Activated CD4-positive, alpha-beta T cell treated with anti-CD3 and anti-CD28 coated beads, Interleukin-2, amount 50 U/mL, for 24 hours (primary cell): ENCODE measurements at places on chromosomes 4 and X.

DNA sequence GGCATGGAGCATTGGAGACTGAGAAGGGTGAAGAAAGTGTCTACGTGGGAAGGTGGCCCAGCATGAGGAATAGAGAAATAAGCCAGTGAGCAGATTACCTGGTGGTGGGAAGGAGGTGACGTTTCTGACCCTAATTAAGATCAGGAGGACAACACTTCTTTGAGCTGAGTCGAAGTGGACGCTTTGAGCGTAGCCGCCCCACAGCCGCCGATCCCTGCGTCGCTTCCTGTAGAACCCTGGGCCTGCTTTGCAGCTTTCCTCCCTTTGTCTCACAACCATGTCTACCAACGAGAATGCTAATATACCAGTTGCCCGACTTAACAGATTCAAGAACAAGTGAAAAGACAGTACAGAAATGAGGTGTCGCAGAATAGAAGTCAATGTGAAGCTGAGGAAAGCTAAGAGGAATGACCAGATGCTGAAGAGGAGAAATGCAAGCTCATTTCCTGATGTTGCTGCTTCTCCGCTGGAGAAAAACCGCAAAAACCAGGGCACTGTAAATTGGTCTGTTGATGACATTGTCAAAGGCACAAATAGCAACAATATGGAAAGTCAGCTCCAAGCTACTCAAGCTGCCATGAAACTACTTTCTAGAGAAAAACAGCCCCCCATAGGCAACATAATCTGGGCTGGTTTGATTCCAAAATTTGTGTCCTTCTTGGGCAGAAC, 6.4 kb upstream of the ANTXR2 start:
- DNase-seq, result no peak

DNA sequence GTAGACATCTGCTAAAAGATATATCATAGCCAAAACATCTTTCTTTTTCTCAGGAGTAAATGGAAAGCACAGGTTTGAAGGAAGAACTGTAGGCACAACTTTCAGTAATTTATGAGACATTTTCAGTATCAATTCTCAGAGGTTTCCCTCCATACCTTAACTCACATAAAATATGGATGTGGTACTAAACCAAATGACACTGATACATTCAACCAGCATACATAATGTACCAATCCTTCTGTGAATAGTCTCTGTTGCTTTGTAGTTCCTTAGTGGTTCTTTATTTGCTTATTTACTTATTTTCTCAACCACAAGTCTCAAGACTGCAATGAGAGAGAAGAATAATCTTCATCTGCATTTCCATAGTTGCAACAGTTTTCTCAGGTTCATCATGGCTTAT, 96.1 kb downstream of the ARHGAP24 start:
- no peak for DNase-seq

DNA sequence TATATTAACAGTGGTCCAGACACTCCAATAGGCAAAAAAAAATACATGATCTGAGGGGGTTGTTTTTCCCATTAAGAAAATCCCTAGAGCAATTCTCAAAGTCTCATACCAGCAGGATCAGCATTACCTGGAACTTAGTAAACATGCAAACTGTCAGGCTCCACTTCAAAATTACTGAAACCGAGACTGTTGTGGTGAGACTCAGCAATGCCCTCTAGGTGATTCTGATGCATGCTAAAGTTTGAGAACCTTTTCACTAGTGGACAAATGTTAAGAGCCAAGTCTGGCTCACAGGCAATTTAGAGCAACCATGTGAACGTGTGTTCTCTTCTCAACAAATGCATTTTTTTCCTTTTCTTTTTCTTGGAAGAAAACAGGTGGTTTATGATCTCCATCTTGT, 30.2 kb downstream of the NEK1 start:
- no peak for DNase-seq

DNA sequence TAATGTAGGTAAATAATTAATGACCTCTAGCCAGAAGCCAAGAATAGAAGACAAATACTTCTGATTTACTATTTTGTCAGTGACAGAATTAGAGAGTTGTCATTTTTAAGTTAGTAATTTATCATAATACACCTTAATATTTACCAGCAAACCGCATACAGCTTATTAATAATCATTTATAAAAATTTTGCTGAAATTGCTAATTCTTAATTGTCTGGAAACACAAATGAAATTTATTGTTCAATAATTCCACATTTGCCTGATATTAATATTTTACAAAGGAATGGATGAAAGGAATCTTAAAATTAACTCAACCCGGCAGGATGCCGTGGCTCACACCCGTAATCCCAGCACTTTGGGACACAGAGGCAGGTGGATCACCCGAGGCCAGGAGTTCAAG, 44.7 kb downstream of the PROM1 start:
- DNase-seq, result no peak

- no peak for DNase-seq
Observed at GRCh38 chr4:24130637-24131036, 240.8 kb upstream of the PPARGC1A start.

DNA sequence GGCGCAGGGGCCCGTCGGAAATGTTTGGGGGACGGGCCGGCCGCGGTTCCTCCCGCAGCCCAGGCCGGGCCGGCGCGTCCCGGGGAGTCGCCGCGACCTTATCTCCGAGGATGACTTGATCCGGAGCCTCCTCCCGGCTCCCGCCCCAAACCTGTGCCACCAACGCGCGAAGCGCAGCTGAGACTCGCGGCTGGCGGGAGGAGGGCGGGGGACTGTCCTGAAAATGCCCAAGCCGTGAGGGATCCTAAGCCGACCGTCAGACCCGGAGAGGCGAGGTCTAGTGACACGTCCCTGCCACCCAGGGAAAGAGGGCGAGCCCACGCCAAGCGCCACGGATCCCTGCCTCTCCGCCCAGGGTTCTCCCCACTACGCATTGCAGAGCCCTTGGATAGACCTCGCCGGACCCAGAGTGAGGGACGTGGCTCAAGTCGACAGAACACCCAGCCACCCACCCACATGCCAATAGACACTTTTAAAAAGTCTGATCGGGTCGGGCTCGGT, 26.9 kb downstream of the UTP14A start:
- no peak for DNase-seq

DNA sequence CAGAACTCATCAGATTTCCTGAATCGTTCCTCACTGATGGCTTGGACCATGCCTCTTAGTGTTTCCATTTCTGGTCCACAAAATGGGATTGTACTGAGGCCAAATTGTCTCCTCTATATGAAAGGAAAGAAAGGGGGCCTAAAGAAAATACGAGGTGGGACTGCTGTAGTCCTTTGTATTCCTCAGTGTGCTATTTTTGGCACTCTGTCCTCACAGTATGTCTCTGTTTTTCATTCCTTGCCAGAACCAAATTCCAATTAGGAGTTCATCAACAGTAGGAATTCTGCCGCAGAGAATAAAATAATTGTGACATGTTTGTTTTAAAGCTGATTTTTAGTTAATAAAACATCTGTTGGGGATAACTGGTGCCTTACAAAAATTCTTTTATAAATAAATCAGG, 515.7 kb downstream of the SMARCA1 start:
- DNase-seq, result no peak

DNA sequence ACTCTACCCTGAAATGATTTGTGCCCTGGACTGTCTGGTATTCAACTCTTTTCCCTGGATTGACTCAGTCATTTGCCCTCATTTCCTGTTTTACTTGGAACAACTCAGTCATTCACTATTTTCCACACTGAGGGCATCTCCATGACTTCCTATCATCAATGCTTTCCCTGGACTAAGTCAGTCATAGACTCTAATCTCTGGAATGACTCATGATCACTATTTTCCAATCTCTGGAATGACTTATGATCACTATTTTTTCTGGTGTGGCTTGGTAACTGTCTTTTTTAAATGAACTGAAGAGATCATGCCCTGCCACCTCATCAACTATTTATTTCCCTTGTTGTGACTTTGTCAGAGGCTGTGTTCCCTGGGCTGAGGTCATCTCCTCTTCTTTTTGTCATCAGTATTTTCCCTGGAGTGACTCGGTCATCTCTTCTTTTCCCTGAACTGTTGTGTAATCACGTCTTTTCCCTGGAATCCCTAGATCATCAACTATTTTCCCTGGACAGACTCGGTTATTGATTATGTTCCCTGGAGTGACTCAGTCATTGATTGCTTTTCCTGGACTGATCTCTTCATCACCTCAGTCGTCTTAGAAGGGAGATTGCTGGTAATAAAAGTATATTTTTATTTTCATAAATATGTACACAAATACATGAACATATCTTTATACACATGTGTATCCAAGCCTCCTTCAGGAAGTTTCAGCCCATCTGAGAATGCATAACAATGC, 327.1 kb upstream of the VCX start:
- DNase-seq, result no peak

DNA sequence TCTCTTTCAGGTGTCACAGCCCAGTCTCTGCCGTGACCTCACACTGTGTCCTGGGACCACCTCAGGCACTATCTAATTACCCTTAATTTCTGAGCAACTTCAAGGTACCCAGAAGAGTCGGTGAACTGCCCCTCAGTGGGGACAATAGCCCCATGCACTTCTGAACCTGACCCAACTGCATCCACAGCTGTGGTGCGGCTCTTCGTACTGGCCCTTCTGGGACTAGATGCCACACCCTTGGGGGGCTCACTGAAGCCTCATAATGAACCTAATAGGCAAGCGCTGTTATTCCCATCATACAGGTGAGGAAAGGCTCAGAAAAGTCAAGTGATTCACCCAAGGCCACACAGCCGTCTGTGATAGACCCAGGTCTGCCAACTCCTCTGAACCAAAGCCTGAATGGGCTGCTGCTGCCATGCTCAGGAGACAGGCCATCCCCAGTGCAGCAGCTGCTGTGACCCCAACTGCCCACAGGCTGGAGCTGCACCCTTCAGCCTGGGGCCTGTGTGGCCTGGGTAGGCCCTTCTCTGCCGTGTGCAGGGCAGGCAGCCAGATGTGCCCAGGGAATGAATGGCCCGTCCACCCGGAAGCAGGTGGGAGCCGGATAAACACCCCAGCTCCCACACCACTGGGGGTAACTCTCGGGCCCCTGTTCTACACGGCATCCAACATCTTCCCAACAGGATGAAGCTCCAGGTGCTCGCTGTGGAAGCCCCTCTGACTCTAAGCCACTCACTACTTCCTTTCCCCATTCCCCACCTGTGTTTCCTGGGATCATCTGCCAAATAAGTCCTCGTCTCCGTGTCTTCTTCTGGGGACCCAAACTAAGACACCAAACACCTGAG, 35.9 kb downstream of the HMX1 start:
- DNase-seq, result no peak

DNA sequence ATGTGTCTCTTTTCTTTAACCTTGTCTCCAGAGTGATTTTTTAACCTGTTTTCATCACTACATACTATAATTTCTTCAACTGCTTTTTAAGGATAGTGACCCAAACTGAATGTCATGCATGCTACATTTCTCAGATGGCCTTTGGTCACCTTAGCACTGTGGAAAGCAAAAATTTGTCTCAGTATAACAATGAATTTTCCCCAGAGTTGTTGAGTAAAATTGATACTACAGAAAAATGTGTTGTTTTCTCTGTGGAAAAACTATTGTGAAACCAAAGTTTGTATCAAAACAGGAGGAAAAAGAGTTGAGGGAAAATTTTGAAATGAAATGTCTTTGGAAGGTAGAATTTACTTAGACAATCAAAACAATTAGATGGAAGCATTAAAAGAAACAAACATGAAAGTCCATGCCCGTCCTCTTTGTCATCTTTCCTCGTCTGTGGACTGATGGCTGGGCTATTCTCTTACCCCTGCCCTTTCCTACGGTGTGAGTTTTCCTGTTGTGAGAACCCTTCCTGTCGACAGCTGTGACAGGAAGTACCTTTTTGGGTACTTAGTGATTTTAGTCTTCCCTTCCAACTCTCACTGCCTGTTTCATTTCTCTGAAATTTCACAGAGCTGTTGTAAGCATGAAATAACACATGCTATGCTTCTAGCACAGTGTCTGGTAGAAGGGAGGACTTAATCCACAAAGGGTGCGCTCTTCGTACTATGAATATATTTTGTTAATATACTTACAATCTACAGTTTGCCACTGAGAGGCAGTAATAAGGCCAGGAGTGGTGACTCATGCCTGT, 50.8 kb downstream of the LRP2BP start:
- no peak for DNase-seq

DNA sequence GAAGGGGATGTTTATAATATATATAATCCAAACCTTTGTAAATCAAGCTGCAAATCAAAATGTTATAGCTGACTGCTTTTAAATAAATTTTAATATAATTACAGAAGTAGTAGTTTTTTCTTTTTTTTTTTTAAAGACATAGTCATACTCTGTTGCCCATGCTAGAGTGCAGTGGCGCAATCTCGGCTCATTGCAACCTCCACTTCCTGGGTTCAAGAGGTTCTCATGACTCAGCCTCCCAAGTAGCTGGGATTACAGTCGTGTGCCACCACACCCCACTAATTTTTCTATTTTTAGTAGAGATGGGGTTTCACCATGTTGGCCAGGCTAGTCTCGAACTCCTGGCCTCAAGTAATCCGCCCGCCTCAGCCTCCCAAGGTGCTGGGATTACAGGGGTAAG, 178.7 kb downstream of the FBXW7 start:
- no peak for DNase-seq

DNA sequence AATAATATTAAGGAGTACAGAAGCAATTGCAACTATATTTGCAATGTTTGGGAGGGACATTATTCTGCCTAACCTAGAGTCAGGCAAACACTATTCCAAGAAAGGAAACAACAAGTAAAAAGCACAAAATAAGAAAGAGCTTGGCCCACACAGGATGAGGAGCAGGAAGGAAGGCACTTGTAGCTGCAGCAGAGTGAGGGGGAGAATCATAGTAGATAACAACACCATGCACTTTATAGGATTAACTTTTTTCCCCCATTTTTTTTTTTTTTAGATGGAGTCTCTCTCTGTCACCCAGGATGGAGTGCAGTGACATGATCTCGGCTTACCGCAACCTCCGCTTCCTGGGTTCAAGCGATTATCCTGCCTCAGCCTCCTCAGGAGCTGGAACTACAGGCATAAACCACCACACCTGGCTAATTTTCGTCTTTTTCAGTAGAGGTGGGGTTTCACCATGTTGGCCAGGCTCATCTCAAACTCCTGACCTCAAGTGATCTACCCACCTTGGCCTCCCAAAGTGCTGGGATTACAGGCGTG, 10.3 kb upstream of the JCHAIN start:
- no peak for DNase-seq

DNA sequence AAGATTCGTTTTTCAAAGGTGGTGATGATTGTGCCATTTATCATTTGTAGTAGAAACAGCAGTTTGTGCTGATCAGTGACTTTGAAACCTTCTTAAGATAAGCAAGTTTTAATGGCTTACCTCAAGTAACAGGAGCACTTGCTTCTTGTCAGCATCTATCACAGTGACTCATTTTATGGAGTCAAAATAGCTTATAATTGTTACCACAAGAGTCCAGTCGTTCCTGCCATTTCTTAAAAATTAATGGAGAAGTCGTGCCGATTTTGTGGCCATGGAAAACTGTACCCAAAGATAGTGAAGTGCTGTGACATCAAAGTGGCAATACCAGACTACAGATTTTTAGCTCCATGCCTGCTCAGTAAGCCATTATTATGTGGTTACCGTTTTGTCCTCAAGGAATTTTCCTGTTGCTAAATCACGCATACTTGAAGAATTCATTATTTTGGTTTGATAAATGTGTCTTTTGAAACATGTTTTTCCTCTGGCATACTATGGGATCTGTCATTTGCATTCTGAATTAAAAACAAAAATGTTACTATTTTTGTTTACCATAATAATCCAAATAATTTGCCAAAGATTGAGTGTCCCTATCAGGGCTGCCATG, 129.9 kb downstream of the CBR4 start:
- no peak for DNase-seq
